NCI-H460 (cell line): ENCODE measurements at places on chromosomes 13 and 19. TPM values are rescaled to one million over a fixed set of nuclear protein-coding genes. Genes with fewer than 3 reads are reported as not detected.

- no peak for DNase-seq
Measured at GRCh38 chr13:27442071-27442647, 8.2 kb downstream of the MTIF3 start.

DNA sequence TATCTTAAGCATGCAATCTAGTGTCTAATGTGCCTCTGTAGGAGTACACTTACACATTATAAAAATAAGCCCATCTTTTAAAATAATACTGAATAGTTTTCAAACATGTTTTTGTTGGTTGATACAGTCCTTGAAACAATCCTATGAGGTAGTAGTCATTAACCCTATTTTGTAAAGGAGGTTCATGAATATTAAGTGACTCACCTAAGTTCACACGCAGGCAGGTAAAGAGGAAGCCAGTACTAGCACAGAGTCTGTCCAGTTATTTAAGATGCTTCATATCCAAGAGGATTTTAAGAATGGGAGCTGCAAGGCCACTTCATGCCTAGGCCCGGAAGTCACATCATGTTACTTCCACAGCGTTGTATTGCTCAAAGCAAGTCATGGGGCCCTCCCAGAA lies 121.0 kb upstream of the MAB21L1 start:
- no peak for DNase-seq

GRCh38 chr19:37537391-37537947 lies 30.7 kb downstream of the ZNF793 start:
- no peak for DNase-seq

DNA sequence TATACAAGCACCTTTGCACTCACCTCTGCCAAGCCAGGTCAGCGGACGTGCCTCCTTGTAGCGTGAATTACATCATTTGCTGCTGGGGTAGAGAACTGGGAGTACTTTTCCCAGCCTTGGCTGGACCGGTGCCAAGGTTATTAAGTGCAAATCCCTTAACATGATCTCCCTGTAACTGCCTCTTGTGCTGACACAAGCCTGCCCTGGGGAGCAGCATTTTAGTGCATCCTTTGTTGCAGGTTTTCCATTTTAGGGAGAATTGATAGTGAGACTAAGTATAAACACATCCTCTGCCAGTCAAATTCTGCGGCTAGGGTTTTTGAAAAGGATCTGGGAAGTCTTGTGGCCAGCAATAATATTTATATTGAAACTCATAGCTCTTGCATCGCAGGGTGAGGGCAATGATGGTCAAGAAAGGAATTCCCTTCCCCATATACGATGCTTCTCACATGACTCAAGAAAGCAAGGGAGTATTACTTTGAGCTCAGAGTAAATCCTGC lies 32.7 kb upstream of the DCLK1 start:
- no peak for DNase-seq

DNA sequence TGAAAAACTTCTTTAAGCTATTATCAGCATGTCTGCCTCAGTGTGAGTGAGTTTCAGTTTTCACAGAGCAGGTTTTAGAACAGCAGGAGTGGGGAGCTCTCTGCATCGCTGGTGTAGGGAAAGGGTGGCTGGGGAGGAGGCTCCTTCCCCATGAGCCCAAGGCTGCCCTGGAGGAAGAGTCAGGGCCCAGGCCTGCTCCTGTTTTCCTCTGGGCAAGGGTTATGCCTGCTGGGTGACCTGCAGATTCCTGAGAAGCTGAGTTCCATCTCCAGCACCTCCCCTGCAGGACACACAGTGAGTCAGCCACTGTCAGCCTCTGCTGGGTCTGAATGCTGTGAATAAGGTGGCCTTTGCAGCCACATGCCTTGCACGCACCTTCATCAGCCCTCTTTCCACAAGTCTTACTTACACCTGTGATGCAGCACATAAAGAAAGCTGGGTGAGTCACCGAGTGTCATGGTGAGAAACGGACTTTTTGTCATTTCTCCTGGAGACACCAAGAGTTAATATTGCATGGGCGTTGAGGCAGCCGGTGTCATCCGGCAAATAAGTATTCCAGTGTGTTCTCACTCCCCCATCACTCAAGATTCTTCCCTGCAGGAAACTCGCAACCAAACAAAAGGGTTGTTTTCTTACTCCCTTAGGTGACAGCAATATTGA lies 186.4 kb upstream of the KL start:
- DNase-seq = no peak

- DNase-seq = peak; percentile 77
Measured at GRCh38 chr13:49690995-49691784, at the start of gene EBPL. EBPL (minus strand) TSS chr13:49691486; CDS start chr13:49691424, 62 bp downstream.

DNA sequence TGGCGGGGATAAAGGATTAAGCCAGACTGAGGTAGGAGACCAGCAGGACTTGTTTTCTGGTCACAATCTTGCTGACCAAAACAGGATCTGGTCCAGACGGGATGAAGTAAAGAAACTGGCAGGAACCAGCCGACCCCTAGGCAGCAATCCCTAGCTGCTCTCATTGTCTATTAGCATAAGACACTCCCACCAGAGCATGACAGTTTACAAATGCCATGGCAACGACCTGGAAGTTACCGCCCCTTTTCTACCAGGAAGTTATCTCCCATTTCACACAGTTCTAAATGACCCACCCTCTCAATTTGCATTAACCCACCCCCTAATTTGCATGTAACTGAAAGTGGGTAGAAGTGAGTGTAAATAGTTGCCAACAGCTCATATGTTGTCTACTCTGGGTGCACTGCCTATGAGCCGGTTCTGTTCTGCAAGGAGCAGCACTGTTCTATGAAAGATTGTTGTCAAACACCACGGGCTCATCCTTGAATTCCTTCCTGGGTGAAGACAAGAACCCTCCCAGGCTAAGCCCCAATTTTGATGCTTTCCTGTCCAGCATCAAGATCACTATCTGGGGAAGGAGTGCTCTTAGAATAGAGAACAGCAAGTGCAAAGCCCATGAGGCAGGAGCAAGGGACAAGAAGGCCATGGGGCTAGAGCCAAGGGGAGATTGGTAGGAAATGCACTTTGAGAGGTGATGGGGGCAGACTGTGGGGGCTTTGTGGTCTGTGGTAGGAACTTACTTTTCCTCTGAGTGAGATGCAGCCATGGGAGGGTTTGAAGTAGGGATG lies 13.9 kb upstream of the FBXO27 start:
- DNase-seq = peak; percentile 22

GRCh38 chr19:5141129-5141849 lies 172.4 kb downstream of the KDM4B start:
- no peak for DNase-seq

GRCh38 chr19:50912727-50913716 lies 1.8 kb upstream of the KLK4 start:
- no peak for DNase-seq

DNA sequence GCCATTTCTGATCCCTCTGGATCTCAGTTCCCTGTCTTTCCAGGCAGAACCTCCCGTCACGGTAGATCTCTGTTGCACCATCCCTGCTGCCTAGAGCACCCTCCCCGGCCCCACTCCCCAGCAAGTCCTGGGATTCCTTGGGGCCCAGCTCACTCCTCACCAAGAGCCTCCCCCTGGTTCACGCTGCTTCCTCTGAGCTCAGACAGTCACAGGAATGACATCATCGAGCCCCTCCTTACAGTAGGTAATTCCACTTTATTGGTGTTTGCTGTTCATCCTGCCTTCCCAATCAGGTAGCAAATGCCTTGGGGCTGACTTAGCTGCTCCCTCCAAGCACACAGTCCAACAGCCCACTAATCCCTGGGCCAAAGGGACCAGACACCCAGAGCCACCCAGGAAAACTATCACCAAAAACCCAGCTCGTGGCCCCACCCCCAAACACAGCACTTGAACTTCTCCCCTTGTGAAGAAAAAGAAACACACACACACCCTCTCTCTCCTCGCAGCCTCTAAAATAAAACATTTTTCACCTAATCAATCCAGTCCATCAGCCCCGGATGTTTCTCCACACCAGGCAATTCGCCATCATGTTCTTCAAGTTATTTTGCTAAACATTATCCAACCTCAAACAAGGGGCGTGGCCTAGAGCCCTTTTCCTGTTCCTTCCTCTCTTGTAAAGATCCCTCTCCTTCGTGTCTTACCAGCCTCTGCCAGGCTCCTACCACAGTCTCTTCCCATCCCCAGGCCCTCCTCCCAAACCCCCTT lies 2.5 kb downstream of the NAPA start:
- DNase-seq = no peak

GRCh38 chr19:12314553-12314952 lies 18.9 kb downstream of the ZNF563 start:
- no peak for DNase-seq

DNA sequence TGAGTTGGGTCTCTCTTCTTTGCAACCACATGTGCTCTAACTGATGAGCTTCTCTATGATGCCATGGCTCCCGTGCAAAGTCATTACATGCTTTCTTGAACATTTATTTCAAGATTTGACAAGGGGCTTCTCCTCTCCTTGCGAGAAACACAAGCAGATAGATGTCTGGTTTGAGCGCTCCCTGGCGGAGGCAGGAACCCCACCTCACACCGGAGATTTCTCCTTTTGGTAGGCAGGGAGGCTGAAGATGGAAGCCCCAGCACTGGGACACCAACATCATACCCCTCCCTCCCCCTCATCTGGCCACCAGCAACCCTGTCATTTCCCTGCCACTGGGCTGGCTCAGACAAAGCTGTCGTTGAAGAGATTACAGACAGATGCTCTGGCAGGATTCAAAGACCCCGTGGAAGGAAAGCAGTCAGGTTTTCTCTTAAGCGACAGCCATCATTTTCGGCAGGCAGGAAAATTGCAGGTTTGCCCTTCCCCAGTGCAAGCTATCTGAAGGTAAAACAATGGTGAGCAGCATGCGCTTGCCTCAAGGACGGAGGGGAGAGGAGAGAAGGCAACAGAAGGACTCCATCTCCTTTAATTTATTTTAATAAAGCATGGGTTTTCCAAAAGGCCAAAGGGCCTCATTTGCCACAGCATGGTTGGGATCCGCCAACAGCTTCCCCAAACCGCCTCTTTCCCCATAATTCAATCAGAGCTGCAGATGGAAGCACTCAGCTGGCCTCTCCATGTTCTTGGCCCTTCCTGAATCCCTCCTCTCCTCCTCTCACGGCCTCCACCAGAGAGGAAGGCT lies 344.1 kb upstream of the TSHZ3 start:
- DNase-seq = no peak

- no peak for DNase-seq
Measured at GRCh38 chr19:13788991-13789390, 6.3 kb upstream of the ZSWIM4 start.

The KCNC3 gene
- total RNA-seq = 0.27 and 0.87 TPM in 2 replicates

The TUBA3C gene
- total RNA-seq = not detected in 2 replicates

The ACER1 gene
- not detected in 2 replicates for total RNA-seq

The TPTE2 gene
- total RNA-seq = not detected in 2 replicates

The ALG11 gene
- 6.4 and 10.3 TPM in 2 replicates for total RNA-seq

The LILRB1 gene
- total RNA-seq = not detected in 2 replicates

The GARIN5A gene
- 0.26 and 0.92 TPM in 2 replicates for total RNA-seq
